Naive B cell (primary cell): ENCODE measurements at places on chromosomes 2 and 18.

- no peak for DNase-seq
Observed at GRCh38 chr2:160984426-160985077, 175.7 kb upstream of the TANK start.

DNA sequence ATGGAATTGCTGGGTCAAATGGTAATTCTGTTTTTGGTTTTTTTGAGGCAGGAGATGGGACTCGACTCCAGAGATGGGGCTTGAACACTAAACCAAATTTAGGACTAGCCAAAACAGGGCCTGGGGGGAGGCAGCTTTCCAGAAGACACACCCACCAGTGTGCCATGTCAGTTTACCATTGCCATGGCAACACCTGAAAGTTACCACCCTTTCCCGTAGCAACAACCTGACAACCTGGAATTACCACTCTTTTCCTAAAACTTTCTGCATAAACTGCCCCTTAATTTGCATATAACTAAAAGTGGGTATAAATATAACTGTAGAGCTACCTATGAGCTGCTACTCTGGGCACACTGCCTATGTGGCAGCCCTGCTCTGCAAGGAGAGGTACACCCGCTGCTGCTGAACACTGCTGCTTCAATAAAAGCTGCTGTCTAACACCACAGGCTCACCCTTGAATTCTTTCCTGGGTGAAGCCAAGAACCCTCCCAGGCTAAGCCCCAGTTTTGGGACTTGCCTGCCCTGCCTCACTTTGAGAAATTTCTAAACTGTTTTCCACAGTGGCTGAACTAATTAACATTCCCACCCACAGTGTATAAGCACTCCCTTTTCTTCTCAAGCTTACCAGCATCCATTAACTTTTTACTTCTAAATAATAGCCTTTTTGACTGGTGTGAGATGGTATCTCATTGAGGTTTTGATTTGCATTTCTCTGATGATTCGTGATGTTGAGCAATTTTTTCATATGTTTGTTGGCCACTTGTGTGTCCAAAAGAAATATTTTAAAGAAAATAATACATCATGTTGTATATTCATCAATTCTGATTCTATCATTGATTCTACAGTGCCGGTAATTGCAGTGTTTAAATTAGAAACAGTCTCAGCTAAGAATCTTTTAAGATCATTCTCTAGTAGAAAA lies 10.6 kb downstream of the CDK15 start:
- no peak for DNase-seq

GRCh38 chr2:12686708-12687283 lies 29.9 kb upstream of the TRIB2 start:
- no peak for DNase-seq

DNA sequence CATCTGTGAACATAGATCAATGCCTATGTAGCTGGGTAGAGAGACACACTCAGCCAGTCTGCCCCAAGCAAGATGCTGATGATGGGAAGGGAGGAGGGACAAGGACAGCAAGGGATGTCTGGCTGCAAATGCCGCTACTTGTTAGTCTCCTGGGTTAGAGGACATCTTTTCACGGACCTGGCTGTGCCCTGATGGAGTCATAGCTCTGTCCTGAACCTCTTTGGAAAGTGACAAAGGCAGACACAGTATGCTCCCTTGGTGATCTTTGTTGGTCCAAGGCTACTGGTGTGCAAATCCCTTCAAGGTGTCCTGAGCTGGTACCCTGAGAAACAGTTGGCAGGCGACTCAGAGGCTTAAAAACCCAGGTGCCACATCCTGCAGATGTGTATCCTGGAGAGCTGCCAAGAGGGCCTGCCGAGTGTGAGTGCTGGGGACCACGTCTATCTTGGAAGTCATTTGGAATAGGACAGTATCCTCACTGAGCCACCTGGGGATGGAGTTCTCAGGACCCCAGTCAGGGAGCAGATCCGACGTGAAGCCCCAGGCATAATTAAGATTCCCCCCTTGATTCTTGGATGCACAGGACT lies 10.8 kb downstream of the FOSL2 start:
- DNase-seq: no peak

- DNase-seq: no peak
Observed at GRCh38 chr2:27773959-27774358, 2.4 kb downstream of the MRPL33 start.
